GM06990 (cell line): ENCODE measurements at places on chromosomes 7 and 10.
A peak's percentile ranks its signal among the peaks of the same experiment; 100 is the strongest.

GRCh38 chr10:15791816-15792524, 68.3 kb downstream of the MINDY3 start:
- DNase-seq: no peak

DNA sequence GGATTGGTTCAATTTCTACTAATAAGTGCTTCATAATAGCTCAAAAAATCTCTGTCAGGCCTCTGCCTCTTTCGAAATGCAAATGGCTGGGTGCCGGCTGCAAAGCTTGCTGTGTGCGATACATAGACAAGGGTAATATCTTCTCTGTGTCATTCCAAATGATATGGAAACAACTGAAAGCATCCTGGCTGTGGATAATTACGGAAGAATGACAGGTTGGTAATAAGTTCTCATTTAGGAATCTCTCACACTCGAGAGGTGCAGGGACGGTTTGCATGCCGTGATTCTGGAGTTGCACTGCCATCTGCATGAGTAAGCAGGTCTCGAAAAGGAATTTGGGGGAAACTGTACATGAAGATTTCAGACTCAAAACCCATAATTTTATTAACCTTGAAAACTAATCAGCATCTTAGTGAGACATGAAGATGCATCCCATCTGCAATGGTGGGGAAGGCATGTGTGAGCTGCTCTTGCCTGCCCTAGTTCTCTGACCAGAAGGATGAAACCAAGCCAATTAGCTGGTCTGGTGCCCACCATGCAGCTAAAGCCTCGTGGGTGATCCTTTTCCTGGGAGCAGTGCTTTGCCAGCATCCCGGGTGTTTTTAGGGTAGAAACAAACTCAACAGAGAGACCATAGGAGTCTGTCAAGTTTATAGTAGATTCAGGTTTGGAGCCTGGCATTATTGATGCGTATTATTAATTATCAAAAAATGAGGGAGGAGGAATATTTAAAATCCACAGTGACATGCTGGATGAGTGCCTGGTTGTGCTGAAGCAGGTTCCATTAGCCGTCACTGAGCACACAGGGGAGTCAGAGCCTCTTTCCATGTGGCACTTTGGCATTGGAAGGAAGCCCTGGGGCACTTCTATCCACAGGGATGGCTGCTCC, 503.6 kb upstream of the MGMT start:
- no peak for DNase-seq

DNA sequence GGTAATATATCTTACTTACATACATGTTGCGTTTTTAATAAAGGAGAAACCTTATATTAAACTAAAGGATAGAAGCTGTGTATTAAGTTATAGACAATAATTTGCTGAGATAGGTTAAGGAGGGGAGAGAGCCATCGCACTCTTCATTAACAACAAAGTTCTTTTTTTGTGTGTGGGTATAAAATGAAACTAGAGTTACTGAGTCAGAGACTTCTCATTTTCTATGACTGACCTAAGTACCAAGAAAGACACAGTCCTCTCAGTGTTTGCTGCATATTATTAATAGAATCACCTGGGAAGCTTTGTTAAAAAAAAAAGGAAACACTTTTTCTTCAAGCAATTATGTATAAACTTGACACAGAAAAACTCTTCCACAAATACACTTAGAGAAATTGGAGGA, 31.4 kb downstream of the FEZF1 start:
- no peak for DNase-seq

DNA sequence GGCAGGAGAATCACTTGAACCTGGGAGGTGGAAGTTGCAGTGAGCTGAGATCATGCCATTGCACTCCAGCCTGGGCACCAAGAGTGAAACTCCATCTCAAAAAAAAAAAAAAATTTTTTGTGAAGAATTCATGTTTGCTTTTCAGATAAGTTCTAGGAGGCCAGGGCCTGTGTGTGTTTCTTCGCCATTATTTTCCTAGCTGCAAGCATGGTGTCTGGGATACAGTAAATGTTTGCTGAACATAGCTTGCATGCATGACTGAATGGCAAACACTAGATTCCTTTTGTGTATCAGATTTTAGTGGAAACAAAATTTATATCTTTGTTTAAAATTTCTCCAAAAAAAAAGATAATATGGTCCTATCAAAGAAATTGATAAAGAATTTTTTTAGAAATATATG, 9.7 kb upstream of the MACC1 start:
- no peak for DNase-seq

GRCh38 chr7:7670490-7670889, 29.9 kb downstream of the UMAD1 start:
- DNase-seq: no peak

DNA sequence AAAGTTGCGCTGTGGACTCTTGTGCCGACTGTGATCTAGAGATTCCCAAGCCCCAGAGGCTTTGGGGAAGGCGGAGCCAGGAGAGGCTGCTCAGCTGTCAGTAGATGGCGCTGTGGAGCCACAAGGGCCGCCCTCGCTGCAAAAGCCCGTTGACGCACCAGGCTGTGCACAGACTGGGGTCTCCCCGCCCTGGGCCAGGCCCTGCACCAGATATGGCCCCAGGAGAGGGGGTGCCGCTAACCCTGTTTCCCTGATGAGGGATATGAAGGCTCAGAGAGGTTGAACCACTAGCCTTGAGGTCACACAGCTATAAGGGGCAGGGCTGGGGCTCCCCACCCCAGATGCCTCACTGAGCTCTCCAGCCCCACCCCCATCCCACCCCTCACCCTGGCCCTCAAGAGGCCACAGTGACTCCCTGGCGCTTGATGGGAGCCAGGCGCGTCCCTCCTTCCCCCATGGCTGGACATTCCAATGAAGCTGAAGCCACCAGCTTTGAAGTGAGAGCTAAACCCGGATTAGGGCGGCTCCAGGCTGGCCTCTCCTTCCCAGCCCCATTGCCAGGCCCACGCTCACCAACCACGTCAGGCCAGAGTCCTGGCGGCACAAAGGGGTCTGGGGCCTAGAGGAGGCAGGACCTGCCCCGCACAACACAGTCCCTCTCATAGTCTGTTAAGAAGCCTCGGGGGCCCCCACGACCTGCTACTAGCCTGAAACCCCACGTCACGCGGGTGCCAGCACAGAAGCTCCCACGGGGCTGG, 26.4 kb downstream of the MYL10 start:
- DNase-seq: peak; percentile 31

GRCh38 chr10:69828144-69828870, 26.6 kb downstream of the COL13A1 start:
- DNase-seq: no peak

DNA sequence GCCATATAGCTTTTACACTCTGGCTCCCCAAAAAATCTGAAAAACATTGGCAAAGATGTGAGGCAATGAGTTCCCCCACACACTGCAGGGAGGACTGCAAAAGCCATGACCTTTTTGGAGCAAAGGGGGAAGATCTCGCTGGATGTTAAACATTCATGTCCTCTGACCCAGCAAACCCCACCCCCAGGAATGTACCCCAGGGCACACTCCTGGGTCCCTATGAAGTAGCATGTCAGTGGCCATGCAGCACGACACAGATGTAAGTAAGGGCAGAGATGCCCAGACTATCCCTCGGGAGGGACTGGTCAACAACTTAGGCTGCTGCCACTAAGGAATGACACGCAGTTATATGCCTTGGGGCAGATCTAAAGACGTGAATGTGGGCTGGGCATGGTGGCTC, 100.6 kb downstream of the DLG5 start:
- no peak for DNase-seq

DNA sequence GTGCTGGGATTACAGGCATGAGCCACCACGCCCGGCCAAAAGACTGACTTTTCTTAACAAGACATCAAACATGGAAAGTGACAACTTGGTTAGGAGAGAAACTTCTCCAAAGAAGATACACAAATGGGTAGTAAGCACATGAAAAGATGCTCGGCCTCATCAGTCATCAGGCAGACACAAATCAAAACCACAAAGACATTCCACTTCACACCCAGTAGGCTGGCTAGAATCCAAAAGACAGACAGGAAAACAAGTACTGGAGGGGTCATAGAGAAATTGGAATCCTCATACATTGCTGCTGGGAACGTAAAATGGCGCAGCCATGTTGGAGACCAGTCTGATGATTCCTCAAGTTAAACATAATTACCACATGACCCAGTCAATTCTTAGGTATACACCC, 16.4 kb downstream of the SEPHS1 start:
- DNase-seq: no peak

- DNase-seq: no peak
Observed at GRCh38 chr7:91378131-91378530, 113.9 kb downstream of the FZD1 start.
